ENCODE measurements at places on chromosomes 2 and 18.

DNA sequence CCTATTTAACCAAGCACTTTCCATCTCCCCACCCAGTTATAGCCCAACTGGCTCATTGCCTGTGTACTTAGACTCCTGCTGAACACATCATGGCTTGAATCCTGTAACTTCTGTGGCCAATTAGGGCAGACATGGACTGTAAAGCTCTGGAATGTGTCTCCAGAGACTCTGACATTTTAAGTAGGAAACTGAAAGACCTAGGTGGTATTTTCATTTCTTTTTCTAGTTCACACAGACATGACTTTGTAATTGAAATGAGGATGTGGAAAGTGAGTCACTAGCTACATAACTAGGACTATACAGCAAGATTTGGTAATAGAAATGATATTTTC is 12.2 kb downstream of the DOK1 start:
- DNase-seq, result no peak

DNA sequence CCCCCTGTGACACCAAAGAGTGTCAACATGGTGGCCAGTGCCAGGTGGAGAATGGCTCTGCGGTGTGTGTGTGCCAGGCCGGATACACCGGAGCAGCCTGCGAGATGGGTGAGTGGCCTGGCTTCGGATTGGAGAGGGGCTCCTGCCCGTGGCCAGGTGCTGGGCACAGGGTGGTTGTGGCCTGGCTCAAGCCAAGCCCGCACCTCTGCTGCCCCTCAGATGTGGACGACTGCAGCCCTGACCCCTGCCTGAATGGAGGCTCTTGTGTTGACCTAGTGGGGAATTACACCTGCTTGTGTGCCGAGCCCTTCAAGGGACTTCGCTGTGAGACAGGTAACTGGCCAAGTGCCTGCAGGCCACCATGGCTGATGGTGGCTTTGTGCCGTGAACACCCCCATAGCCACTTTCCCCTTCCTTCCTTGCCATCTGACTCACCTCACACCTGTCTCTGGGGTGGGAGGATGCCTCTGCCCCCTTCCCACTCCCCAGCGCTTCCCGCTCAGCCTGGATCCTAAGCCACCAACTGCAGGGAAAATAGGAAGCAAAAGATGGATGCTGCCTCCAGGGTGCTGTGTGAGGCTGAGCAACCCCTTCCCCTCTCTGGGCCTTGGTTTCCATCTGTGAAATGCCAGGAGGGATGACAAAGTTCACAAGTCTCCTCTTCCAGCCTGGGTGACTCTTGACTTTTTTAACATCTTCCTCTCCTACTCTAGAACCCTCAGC is 41.8 kb downstream of the SNED1 start:
- DNase-seq, result no peak

GRCh38 chr18:6983366-6983765 is 134.2 kb downstream of the LAMA1 start:
- DNase-seq, result no peak

DNA sequence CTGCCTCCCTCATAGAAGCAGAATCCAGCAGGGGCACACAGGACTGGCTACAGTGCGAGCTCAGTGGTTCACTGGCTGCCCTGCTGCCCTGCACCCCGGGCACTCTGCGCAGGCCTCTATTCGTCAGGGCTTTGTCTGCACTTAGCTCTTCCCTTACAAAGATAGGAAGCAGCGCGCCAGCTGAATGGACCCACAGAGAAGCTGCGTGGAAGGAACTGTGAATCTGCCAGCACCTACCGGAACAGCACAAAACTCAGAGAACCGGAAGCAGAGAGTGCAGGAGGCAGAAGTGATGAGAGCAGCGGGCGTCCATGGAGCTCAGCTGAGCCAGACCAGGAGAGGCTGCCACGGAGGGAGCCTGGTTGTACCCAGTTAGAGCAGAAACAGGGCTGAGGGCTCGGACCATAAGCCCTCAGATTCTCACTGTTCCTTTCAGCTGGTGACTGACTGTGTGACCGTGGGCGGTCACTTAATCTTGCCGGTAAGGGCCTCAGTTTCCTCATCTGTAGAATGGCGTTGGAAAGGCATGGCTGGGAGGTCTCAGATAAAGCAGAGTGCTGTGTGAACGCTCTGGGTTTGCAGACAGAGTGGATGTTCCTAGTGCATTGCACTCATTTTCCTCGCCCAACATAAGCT is 23.1 kb upstream of the SLC66A3 start:
- DNase-seq, result no peak

GRCh38 chr2:220628252-220628651 is 943.9 kb downstream of the EPHA4 start:
- no peak for DNase-seq

DNA sequence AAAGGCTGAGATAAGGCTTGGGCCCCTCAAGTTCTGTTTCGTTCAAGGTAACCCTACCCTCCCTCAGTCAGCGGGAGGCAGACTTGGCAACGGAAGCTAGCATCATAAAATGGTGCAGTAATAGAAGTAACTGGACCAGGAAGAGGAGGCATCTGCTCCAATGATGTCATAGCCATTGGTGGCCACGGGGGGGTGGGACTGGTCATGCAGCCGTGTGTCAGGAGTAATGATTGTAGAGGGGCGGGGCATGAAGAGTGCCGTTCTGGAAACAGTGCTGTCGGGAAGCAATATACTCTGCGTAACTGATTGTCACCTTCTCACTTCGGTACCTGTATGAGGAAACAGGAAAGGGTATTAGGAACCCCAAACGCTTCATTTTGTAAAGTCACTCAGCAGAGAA is 6.9 kb upstream of the POLR2D start:
- DNase-seq, result no peak

DNA sequence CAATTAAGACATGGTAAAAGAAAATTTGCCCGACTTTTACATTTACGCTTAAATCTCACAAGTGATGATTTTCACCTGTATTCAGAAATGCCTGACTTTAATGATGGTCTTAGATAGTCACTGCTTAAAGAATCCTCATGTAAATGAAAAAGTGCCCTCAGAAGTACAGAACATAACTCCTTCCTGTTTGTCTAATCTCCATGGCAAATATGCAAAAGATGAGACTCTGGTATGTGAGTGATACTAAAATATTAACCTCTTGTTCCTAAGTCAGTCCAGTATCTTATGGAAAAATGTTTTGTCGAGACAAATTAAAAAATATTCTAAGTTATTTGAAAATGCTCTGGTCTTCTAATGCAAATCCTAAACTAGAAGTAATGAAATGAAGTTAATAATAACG is 29.2 kb downstream of the KCTD1 start:
- no peak for DNase-seq

DNA sequence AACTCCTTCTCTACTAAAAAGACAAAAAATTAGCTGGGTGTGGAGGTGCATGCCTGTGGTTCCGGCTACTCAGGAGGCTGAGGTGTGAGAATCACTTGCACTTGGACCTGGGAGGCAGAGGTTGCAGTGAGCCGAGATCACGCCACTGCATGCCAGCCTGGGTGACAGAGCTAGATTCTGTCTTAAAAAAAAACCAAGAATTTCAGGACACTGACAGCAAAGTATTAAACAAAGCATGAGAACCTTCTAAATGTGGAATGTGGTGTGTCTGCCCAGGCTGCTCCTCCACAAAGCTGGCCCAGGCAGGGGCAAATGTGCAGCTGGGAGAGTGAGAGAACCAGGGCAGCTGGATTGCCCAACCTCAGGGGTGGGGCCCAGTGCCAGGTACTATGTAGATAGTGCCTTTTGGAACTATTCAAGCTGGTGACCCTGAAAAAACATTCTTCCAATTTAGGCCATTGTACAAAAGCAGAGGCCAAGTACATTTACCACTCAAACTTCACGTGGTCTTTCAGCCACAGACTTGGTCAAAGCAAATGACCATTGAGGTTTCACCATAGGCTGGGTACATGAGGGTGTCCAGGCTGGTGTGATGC is 6.7 kb upstream of the UGT1A5 start:
- DNase-seq, result no peak

GRCh38 chr2:114714313-114714712 is 271.9 kb downstream of the DPP10 start:
- no peak for DNase-seq

- no peak for DNase-seq
Measured at GRCh38 chr2:190896477-190896876, 15.9 kb downstream of the GLS start.

DNA sequence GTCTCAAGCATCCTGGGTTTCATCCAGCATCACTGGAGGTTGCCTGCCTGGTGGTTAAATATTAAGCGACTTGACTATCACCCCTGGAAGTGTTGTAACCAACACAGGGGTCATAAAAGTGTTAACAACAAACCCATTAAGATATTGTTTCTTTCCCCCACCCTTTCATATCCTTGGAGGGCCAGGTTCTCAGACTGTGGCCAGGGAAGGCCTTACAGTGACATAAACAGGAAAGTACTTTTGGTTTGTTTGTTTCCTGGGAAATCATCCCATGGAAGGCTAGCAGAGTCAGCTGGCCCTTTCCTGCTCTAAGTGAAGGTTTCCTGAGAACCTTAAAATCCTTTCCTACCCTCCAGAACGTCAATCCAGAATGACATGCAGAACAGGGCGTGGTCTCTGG is 160.9 kb downstream of the CLIP4 start:
- no peak for DNase-seq

DNA sequence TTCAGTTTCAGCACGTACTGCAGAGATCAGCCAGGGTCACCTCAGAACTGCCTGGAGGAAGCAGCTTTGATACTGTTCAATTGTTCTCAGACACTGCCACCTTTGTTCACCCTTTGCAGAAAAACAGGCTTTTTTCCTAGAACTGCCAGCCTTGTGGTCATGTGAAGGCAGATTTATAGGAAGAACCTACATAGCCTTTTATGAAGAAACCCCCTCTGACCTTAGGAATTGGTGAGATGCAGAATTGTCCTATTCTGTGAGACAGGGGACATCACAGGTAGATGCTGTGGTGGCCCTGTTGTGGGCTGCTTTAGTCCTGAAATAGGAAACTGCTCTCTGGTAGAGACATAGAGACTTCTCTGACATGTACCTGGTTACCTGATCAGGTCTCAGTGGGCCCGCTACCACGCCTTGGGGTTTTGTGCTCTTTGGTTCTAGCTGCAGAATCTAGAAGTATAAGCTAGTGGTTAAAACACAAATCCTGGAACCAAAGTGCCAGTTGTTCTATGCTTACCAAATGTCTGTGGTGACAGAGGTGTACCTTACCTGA is 206.6 kb downstream of the AGPS start:
- no peak for DNase-seq

DNA sequence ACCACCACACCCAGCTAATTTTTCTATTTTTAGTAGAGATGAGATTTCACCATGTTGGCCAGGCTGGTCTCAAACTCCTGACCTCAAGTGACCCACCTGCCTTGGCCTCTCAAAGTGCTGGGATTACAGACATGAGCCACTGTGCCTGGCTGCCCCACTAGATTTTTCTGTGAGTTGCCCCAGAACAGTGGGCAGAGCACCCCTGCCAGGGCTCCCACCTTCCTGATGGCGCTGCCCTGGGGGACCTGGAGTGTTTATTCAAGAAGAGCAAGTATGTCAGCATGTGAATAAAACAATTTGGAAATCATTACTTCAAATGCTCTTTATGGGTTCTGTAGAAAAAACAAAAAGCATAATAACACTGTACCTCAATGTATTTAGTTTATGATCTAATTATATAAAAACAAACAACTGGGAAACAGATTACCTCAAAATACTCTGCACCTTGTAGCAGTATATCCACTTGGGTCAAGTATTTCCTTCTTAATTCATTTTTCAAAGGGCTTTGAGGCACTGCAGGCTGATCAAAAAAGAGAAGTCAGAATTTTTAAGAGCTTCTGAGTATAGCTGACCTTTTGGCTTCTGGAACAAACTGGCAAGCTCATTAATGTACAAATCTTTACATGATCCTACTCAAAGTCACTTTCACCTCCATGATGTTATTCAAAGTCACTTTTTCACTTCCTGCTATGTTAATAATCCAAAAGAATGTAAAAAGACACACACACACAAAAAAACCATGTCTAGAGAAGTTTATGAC is 8.9 kb downstream of the HJURP start:
- no peak for DNase-seq

- DNase-seq, result no peak
Measured at GRCh38 chr2:159606287-159606686, 10.1 kb downstream of the BAZ2B start.

GRCh38 chr18:12308386-12309100 is 502 bp downstream of the TUBB6 start:
- peak; percentile 87 for DNase-seq

DNA sequence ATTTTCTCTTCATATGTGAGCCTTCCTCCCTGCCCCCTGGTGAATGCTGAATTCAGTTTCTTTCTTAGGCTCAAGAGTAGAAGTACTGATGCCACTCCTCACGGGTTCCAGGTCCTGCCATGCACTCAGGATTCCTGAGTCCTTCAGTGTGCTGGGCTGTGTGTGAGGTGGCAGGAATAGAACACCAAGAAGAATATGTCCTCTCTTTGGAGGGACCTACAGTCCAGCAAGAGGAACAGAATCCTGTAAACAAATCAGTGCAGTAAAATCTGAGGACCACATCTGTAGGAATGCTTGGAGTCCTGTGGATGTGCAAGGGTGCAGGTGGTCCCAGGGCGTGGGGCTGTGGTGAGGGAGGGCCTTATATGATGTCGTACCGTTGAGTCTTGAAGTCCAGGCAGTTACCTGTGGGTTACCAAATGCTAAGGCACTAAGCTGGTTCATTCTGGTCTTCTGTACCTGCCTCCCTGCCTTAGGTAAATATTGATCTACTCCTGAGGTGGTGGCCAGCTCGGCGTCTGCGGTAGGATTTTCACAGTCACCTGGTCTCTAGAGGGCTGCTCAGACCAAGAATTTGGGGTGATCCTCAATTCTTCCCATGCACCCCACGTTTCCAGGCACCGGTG is 5.5 kb downstream of the ASAP2 start:
- no peak for DNase-seq

GRCh38 chr2:15041429-15041837 is 408.9 kb downstream of the LRATD1 start:
- DNase-seq, result no peak

GRCh38 chr2:199261239-199261638 is 196.5 kb downstream of the SATB2 start:
- no peak for DNase-seq

DNA sequence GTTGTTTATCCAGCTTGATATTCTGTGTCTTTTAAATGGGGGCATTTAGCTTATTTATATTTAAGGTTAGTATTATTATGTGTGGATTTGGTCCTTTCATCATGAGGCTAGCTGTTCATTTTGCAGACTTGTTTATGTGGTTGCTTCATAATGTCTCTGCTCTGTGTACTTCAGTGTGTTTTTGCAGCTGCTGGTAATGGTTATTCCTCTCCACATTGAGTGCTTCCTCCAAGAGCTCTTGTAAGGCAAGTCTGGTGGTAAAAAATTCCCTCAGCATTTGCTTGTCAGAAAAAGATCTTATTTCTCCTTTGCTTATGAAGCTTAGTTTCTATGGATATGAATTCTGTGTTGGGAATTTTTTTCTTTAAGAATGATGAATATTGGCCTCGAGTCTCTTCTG is 47.8 kb upstream of the NT5C1B start:
- no peak for DNase-seq

- no peak for DNase-seq
Measured at GRCh38 chr2:215811003-215811402, 202.3 kb downstream of the MREG start.

- no peak for DNase-seq
Measured at GRCh38 chr18:55219059-55219458, 259.8 kb upstream of the CCDC68 start.

Data from GM20000 (cell line).